GM12865 (cell line): ENCODE measurements at places on chromosomes 11 and 22.

- DNase-seq, result peak; percentile 49
Observed at GRCh38 chr11:72676861-72677341, 2.7 kb upstream of the PDE2A start.

- DNase-seq, result no peak
Observed at GRCh38 chr11:62774407-62774806, 3.2 kb downstream of the TAF6L start.

GRCh38 chr11:6419009-6419631, at the start of gene APBB1:
TSS of gene APBB1 (minus strand) at chr11:6419094. CDS start at chr11:6411347, 7,747 bp downstream.
- peak; percentile 51 for DNase-seq

GRCh38 chr11:60161107-60161506, 21.8 kb downstream of the MS4A6A start:
- no peak for DNase-seq

DNA sequence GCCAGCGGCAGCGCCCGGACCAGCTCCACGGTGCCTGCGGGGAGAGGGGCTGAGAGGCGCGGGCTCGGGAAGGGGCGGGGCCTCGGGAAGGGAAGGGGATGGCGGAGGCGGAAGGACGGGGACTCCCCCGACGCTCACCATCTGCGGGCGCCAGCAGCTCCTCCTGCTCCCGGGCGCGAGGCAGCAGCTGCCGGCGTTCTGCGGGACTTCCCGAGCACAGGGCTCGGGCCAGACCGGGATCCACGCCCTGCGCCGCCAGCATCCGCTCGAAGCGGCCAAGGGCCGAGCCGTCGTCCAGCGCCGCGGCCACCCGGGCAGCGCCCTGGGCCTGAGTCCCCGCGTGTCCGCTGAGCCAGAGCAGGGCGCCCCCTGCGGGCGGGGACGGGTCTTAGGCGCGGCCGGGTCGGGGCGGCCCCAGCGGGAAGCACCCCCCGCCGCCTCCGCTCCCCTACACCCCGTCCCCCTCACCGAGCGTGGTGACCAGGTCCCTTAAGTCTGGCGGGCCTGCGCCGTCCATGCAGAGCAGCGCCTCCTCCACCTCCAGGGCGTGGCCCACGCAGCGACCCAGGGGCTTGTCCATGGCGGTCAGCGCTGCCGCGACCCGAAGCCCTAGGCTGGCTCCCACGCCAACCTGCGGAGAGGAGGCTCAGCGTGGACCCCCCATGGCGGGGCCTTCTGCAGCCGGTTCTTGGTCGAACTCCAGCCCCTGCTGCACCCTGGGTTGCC, 873 bp upstream of the SCO2 start:
- peak; percentile 93 for DNase-seq

DNA sequence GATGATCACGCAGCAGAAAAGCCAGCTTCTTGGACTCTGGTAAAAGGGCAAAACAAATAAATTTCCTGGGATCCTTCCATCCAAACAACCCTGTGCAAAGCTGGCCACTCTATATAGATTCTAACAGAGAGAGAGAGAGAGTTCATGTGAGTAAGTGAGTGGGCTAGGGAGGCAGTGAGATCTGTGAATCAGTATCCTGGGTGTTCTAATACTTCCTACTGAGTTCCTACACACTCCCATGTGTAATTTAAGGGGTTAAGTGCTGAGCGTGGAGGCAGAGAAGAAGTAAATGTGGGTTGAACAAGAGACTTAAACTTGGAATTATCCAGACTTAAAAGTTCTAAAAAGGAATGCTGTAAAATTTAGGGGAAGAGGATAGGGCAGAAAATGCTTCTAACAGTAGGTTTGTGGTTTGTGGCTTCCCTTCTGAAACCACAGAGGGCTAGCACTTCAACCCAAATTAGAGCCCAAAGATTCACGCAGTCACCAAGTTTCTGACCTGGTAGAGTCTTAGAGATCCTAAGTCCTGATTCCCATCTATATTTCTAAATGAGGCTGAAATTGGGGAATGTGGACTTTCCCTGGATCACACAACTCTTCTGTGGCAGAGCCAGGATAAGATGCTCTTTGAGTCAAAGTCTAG, 413.9 kb downstream of the TENM4 start:
- DNase-seq, result peak; percentile 30

- DNase-seq, result no peak
Observed at GRCh38 chr11:122441666-122442035, 213.9 kb upstream of the UBASH3B start.

- DNase-seq, result no peak
Observed at GRCh38 chr22:42341779-42342178, 71.3 kb upstream of the TCF20 start.

- peak; percentile 65 for DNase-seq
Observed at GRCh38 chr11:115221461-115222069, 282.6 kb downstream of the CADM1 start.
